Skeletal muscle tissue (tissue), 5 donors: ENCODE measurements at places on chromosomes 2 and 18. TPM values are rescaled to one million over a fixed set of nuclear protein-coding genes. Genes with fewer than 3 reads are reported as not detected.

The CHPF gene
- 33.4 TPM for total RNA-seq

The VWA3B gene
- not detected for total RNA-seq

The KIAA2012 gene
- under 0.01 TPM for total RNA-seq

The LDLRAD4 gene
- 18.3 TPM for total RNA-seq

The CTAGE1 gene
- not detected for total RNA-seq

The SPEG gene
- 95.5 TPM for total RNA-seq

The PSME4 gene
- 28.2 TPM for total RNA-seq

The TEX44 gene
- total RNA-seq, result not detected

The SCTR gene
- not detected for total RNA-seq

The LYPD6B gene
- total RNA-seq, result 0.52 TPM

The FTCDNL1 gene
- 1.0 TPM for total RNA-seq

The ITGB6 gene
- 17.2 TPM for total RNA-seq

The ACADL gene
- total RNA-seq, result 4.7 TPM

The ACTR2 gene
- 81.4 TPM for total RNA-seq

The RTP5 gene
- not detected for total RNA-seq

The SLC9A4 gene
- total RNA-seq, result not detected

The BMPR2 gene
- total RNA-seq, result 24.0 TPM

The C2orf78 gene
- not detected for total RNA-seq

The FECH gene
- total RNA-seq, result 50.6 TPM

The GALR1 gene
- total RNA-seq, result not detected

The SERPINB10 gene
- total RNA-seq, result 1.0 TPM

The CTDSP1 gene
- 44.4 TPM for total RNA-seq

The ANKRD30B gene
- under 0.01 TPM for total RNA-seq

The OR6B2 gene
- not detected for total RNA-seq

The TSPYL6 gene
- total RNA-seq, result not detected

The ITPRIPL1 gene
- total RNA-seq, result 3.7 TPM

The IL1R1 gene
- 6.3 TPM for total RNA-seq

The GREB1 gene
- 6.8 TPM for total RNA-seq

The FZD7 gene
- total RNA-seq, result 42.8 TPM

The TMSB10 gene
- total RNA-seq, result 3,298 TPM

The CLIP4 gene
- 27.7 TPM for total RNA-seq

The TAF4B gene
- total RNA-seq, result 3.7 TPM

The CLEC4F gene
- not detected for total RNA-seq

The MFF gene
- 65.8 TPM for total RNA-seq

The MC5R gene
- 1.6 TPM for total RNA-seq

The CNRIP1 gene
- 17.7 TPM for total RNA-seq

The GCA gene
- 20.4 TPM for total RNA-seq

The CNGA3 gene
- total RNA-seq, result 0.52 TPM

The CYP26B1 gene
- 6.8 TPM for total RNA-seq

The SPATA3 gene
- not detected for total RNA-seq

The KCNK3 gene
- total RNA-seq, result 0.52 TPM

The STK16 gene
- 6.3 TPM for total RNA-seq

The CCDC178 gene
- not detected for total RNA-seq

The IL36RN gene
- total RNA-seq, result not detected

The CASP10 gene
- 16.2 TPM for total RNA-seq

The SLC4A5 gene
- total RNA-seq, result 2.6 TPM

The PDE1A gene
- 9.9 TPM for total RNA-seq

The DSG4 gene
- not detected for total RNA-seq
